ENCODE measurements at places on chromosomes 1 and 21.

GRCh38 chr1:69835955-69836354 lies 268.2 kb downstream of the LRRC7 start:
- DNase-seq = no peak

DNA sequence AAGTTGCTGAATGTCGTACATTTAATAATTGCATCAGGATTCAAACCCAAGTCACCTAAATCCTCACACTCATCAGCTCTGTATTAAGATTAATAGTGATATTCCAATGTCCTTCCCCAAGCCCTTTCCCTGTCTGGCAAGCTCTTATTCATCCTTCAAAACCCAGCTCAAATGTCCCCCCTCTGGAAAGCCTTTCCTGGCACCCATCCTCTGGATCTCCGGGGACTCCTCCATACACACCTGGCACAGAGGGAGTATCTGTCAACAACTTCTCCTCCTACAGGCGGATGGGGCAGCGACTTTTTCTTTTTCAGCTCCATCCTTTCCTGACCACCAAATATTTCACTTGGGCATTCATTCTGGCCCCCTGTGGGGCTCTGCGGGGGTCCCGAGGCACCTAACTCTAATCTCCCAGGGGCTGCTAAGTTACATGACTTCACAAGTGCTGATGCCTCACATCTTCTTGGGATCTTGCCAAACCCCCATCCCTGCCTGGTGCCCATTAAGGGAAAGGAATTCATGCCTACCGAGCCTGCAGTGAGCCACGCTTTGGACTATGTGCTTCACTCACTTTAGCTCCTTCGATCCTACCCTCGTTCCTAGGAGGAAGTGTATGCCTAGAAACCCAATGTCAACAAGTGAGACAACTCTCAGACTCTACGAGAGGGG lies 15.2 kb downstream of the TINAGL1 start:
- DNase-seq = no peak

GRCh38 chr1:15540186-15540585 lies 13.5 kb downstream of the DNAJC16 start:
- no peak for DNase-seq

GRCh38 chr1:159743651-159744410 lies 29.4 kb upstream of the CRP start:
- DNase-seq = no peak

DNA sequence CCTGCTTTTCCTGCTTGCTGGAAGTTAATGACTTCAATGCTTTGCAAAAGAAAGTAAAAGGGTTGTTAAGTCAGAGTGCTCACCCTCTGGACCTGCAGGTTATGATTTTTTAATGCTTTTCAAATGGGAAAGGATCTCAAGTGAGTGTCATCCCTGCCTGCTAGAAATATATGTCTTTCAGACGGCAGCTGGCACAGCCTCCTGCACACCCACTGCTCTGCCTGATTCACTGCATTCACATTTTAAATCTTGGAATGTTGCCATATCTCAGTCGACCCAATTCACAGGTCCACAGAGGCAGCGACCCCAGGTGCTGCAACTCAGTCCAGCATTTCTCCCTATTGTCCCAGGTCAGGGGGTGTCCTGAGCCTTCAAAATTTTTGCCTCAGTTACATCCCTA lies 10.7 kb downstream of the DUSP23 start:
- no peak for DNase-seq
